ENCODE measurements at places on chromosomes 5 and 9.

GRCh38 chr5:42109006-42109572, 184.0 kb downstream of the FBXO4 start:
- no peak for DNase-seq

DNA sequence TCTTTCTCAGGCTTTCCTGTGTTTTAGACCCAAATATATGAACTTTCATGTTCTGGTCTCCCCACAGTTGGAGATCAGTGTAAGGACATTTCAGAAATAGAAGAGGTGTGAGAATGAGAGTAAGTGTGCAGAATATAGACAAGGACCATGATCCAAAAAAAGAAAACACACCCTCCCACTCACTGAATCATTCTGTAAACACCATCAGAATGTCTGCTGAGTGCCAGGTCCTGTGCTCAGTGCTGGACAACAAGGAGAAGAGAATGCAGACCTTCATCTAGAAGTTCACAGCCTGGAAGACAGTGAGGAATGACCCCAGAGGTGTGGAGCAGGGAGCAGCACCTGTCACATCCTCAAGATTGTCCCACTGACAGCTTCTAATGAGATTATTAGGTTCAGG, 19.1 kb upstream of the SH3RF2 start:
- DNase-seq = no peak

DNA sequence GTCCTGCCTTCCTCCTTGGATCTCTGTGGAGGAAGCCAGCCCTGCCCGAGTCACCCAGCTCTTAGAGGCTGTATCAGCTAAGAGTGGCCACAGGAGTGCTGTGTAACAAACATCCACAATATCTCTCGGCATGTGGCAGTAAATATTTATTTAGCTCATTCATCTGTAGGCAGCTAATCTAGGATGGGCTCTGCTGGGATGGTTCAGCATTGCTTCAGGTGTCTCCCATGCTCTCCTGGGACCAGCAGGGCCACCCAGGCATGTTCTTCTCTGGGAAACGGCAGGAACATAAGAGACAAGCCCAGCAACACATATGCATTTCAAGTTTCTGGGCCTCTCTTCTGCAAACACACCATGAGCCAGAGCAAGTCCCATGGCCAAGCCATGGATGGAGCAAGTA, 56.1 kb downstream of the HRH2 start:
- DNase-seq = no peak

DNA sequence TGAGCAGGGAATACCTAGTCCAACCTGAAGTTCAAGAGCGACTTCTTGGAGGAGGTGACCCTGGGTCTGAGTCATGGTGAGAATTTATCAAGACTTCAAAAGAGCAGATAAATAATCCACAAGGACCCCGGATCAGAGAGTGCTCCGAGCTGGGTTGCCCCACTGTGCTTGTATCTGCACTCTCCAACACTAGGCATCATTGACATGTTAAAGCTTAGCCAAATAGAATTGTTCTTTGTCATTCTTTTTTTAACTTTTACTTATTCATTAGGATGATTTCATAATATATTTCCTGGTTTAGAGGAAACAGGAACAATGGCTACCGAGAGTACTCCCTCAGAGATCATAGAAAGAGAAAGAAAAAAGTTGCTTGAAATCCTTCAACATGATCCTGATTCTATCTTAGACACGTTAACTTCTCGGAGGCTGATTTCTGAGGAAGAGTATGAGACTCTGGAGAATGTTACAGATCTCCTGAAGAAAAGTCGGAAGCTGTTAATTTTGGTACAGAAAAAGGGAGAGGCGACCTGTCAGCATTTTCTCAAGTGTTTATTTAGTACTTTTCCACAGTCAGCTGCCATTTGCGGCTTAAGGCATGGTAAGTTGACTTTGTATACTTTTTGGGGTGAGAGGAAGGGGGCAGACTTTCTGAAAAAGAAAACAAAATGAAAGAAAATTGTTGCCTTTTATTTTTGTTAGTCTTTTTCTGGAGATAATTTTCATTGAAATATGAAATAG, at the start of gene CARD6:
TSS of gene CARD6 (plus strand) at position 300 of the 738 bp plus-strand sequence. CDS start at position 316, 16 bp downstream.
- no peak for DNase-seq

DNA sequence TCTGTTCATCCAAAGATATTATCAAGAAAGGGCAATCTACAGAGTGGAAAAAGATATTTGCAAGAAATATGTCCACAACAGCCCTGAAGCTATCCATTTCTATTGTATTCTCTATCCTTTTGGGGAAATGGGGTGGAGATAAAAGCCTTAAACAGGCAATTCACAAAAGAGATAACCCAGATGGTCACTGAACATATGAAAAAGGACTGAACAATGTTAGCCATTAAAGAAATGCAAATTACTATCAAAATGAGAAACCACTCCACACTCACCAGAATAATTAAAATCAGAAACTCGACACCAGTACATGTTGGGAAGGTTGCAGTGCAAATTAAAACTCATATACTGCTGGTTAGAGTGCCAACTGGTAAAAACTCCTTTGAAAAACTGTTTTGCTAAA, 955.2 kb upstream of the DMAC1 start:
- no peak for DNase-seq

- no peak for DNase-seq
These were observed 119.4 kb downstream of the GAS1 start for GRCh38 chr9:86827893-86828292.

DNA sequence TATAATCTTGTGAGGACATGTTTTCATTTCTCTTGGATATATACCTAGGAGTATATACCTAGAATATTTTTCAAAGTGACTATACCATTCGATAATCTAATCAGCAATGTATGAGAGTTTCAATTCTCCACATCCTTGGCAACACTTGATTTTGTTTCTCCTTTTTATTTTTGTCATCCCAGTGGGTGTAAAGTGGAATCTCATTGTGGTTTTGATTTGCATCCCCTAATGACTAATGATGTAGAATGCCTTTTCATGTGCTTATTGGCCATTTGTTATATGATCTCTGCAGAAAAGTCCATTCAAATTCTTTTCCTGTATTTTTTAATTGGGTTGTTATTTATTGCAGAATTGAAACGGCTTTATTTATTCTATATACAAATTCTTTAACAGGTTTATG, 15.2 kb downstream of the ZCCHC9 start:
- no peak for DNase-seq

GRCh38 chr5:127518319-127518621, 830 bp downstream of the PRRC1 start:
- no peak for DNase-seq

- no peak for DNase-seq
These were observed 73.2 kb downstream of the PGM5 start for GRCh38 chr9:68429631-68430030.

DNA sequence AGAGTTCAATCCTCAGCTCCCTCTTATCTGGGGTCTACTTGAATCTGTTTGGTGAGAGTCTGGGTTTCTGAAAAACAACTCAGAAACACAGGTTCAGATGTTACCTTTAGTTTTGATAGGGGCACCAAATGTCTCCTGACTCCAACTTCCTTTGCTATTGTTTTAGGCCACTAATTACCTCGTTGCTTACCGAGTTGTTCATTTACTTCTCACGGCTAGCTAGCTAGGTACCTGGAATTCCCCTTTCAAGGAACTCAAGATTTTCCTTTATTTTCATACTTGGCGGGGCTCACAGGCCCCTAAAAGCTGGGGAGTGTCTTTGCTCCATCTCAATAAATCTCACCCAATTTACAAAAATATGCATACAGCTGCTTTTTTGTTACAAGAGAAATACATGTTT, 111.4 kb downstream of the SLC28A3 start:
- no peak for DNase-seq

- DNase-seq = no peak
These were observed 131.5 kb upstream of the OTULINL start for GRCh38 chr5:14450018-14450524.

DNA sequence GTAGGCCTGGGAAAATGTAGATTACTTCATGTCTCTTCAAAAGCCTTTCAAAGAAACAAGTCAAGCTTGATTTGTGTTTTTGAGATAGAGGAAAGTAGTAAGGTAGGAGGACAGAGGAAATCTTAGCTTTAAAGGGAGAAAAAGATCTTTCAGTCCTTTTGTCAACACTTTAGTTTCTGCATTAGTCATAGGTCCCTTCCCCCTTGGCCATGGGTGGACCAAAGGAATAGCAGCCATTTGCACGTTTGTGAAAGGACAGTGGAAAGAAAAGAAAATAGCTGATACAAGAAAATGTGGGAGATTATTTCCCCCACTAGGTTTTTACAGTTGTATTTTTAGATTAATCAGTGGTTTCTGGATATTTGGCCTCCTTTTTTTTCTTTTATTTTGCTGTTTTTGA, 121.9 kb upstream of the GRHPR start:
- no peak for DNase-seq

- DNase-seq = no peak
These were observed 15.8 kb upstream of the TIFAB start for GRCh38 chr5:135467871-135468485.

- no peak for DNase-seq
These were observed 557.4 kb downstream of the BNC2 start for GRCh38 chr9:16312962-16313546.

DNA sequence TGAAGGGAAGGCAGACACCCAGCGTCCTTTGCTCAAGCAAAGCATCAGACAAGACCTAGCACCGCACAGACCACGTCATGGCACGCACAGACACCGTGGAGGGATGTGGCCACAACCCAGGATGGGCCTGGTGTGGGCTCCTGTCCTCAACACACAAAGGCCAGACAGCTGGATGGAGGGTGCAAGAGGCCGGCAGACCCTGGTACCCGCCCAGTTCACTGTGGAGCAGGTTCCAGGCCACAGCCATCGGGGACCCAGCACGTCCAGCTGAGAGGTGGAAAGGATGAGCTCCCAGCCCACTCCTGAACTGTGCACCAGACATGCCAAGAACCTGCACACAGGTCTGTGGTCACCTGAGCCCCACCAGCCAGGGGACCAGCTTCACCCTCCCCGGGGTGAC, 15.0 kb upstream of the ZDHHC11 start:
- DNase-seq = no peak

DNA sequence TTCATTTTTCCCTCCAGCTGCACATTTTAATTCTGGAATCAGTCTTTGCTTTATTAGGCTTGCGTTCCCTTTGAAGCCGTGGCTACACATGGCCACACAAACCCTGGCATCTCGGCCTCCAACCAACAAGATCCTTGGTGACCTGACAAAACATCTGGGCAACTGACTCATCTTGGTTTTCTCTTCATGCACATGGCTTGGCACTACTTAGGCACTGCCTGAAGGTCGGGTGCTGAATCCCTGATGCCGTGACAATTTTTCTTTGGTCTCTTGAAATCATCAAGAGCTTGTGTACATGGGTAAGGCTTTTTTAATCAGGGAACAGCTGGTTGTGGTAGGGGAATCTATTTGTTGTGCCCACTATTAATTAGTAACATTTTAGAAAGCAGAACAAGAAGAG, 16.0 kb upstream of the PAPPA start:
- DNase-seq = no peak

DNA sequence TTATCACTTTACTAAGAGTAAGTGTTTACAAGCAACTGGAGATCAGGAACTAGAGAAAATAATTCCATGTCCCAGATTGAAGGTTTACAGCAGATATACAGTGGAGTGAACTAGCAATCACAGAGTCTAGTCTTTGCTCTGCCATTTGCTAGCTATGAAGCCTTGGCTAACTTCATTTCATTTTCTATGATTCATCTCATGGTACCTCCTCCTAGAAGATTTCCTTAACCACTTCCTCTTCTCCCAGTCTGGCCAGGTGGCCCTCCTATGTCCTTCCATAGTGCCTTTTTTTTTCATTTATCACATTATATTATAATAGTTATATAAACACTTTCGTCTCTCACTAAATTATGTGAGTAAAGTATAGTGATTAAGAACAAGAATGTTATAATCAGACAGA, 52.1 kb downstream of the GRIA1 start:
- DNase-seq = no peak

GRCh38 chr5:6773342-6774035, 60.3 kb downstream of the TENT4A start:
- no peak for DNase-seq

- no peak for DNase-seq
These were observed 500.4 kb downstream of the TUSC1 start for GRCh38 chr9:25177858-25178257.

DNA sequence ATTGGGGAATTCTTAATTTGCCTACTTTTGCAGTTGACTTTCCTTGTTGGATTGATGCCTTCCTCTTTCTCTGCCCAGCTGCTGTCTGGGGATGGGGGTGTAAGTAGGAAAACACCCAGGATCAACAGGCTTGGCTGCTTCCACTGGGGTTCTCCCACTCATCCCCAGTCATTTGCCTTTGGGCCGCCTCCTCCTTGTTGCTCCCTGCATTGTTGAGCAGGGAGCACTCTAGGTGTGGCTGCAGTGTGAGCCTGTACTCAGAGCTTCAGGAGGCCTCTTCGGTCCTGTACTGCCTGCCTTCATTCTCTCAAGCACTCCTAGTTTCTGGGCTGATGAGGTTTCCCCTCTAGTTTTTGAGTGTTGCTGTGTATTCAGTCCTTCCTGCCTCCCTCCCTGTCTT, 12.1 kb downstream of the RHOBTB3 start:
- DNase-seq = no peak

GRCh38 chr5:138032572-138033385, at the start of gene FAM13B:
Gene FAM13B (minus strand): TSS chr5:138033079. CDS start chr5:138019111, 13,968 bp downstream.
- DNase-seq = peak; percentile 86

GRCh38 chr5:173688703-173689102, 72.3 kb upstream of the BOD1 start:
- DNase-seq = no peak

- no peak for DNase-seq
These were observed 980 bp downstream of the COL5A1 start for GRCh38 chr9:134642385-134643181.

DNA sequence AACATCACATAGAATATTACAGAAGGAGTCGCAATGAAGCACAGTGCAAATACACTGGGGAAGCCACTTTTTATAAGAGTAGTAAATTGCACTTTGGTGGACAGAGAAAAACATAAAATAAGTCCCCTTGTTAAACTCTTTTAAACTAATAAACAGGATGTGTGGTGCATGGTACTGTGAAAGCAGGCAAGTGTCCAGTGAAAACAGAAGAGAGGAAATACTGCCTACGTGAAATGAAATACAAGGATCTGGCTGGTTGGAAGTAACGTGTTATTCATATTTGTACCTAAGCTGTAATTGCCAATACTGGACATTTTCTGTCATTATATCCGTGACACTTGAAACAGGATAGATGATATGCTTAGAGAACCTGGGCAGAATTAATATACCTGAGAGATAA, 191.9 kb upstream of the SLC27A6 start:
- DNase-seq = no peak

GRCh38 chr5:133373121-133373870, 239.0 kb downstream of the FSTL4 start:
- DNase-seq = no peak

DNA sequence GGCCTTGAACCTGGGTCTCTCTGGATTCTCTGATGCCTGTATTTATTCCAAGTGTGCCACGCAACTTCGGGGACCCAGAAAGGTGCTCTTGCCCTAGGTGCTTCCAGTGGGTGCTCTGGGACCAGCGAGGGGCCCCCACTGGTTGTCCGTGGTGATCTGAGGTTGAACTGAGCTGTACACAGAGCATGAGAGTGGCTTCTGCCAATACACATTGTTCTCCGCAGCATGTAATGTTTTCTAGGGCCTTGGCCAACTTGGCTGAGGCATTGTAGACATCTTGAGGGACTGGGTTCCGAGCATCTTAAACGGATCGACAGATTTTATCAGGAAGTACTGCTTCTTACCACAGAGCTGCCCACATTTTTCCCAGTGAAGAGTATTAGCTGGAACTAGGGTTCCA, 117.9 kb downstream of the MTX3 start:
- DNase-seq = no peak

GRCh38 chr5:178335302-178336030, 102.9 kb upstream of the PHYKPL start:
- no peak for DNase-seq

GRCh38 chr5:141845371-141845851, 32.8 kb downstream of the PCDH1 start:
- DNase-seq = peak; percentile 31

Data from activated CD4-positive, alpha-beta T cell treated with anti-CD3 and anti-CD28 coated beads for 48 hours (primary cell).